A673 (cell line): ENCODE measurements at places on chromosomes 16 and 17.

DNA sequence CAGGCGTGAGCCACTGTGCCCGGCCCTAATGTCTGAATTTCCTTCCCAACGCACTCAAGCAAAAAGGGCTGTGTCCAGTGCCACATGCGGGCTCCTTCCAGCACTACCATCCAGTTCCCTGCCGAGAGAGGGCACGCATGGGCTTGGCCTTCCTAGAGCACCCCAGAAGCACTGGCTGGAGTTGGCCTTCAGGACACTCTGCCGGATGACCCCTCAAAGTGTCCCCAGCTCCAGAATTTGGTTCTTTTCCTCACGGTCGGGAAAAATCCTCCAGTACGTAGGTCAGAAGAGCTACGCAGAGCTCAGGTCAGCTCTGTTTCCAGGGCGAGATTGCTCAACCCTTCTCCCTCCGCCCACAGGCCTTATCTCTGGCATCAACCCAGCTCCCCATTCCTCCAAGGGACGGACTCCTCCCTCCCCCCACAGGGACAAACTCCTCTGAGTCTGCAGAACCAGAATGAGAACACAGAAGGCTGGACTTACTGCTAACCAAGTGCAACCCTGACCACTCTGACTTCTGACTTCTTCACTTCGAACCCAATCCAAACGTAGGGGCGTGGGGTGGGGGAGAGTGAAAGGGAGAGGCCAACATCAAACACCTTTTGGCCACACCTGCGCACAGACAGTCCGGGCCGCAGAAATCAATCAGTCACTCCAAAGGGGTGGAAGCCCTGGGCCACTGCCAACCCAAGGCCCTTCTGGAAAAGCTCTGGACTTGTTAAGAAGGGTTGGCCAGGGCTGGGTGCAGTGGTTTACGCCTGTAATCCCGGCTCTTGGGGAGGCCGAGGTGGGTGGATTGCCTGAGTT, 3.6 kb downstream of the CDC42EP4 start:
- DNase-seq: peak; percentile 56

DNA sequence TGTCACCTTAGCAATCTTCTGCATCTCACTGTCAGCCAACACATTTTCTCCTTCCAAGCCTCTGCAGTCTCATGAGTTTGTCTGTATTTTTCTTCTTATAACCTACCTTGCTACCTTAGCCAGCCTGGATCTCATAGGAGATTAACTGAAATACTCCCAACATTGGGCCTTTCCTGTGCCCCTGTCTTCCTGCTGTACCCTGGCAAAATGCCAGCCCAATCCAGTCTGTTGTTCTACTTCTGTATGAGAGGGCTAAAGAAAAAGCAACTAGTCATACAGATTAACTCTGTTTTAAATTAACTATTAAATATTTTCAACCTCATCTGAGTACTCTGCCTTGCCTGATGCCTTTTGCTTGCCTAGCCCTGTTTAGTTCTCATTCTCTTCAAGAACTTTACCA, 18.4 kb downstream of the GOSR1 start:
- peak; percentile 14 for DNase-seq

- DNase-seq: peak; percentile 83
Measured at GRCh38 chr17:21551081-21551881, 141.0 kb upstream of the KCNJ18 start.

DNA sequence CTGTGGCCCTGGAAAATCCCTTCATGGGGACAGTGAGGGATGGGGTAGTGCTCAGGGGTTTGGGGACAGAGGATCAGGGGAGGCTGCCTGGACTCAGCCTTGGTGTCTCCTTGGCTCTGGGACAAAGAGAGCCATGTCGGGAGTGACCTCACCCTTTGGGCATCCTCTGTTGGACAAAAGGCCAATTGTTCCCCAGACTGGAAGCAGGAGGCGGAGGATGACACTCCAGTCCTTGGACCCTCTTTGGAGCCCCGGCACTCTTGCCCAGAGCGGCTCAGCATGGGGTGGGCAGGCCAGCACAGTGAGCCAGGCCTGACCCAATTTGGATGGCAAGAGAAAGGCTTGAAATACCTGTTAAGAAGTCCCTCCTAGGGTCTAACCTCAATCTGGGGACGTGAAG, 39.4 kb upstream of the PHB1 start:
- no peak for DNase-seq

DNA sequence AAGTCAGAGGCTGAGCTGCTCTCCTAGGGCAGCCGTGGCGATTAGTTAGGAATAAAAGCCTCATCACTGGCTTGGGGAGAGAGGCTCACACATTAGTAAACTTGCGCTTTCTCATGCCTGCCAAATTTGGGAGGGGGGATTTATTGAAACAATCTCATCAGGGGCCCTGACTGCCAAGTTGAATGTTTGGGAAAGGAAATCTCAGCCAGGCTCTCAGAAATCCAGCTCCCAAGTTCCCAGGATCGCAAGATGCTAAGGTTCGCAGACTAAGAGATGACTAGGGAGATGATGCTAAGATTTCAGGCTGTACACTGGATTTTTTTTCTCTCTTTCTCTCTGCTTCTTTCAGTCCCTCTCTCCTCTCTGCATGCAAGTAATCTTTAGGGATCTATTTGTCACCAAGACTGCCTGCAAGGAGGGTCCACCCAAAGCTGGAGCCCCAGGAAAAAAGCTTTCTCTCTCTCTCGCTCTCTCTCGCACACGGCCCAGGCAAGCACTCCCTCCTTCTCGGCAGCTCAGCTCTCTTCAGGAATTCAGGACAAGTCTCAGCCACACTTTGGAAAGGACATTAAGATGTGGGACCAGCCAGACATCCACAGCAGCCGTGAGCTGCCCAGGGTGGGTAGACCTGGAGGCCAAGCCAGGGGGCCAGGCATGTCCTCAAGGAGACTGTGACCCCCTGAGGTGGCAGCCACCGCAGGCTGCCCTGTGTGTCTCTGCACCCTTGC, 1.4 kb downstream of the GPR139 start:
- no peak for DNase-seq

GRCh38 chr17:44086364-44087311, 16.1 kb downstream of the G6PC3 start:
- DNase-seq: peak; percentile 82

DNA sequence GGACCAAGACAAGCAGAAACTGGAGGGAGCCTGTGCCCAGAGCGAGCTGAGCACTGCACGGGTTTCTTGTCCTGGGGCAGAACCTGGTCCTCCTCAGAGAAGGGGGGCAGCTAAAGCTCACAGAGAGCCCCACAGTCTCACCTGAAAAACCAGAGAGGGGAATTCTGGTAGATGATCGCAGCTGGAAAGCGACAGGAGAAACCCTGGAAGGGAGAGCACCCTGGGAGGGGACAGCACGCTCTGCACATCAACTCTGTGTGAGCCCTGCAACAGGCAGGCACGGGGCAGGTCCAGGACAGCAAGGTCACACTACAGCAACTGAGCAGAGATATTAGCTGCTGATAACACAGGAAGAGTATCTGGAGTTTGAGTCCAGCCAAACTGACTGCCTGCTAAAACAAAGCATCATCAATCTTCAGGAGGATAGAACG, 18.2 kb downstream of the ZCCHC14 start:
- DNase-seq: no peak

DNA sequence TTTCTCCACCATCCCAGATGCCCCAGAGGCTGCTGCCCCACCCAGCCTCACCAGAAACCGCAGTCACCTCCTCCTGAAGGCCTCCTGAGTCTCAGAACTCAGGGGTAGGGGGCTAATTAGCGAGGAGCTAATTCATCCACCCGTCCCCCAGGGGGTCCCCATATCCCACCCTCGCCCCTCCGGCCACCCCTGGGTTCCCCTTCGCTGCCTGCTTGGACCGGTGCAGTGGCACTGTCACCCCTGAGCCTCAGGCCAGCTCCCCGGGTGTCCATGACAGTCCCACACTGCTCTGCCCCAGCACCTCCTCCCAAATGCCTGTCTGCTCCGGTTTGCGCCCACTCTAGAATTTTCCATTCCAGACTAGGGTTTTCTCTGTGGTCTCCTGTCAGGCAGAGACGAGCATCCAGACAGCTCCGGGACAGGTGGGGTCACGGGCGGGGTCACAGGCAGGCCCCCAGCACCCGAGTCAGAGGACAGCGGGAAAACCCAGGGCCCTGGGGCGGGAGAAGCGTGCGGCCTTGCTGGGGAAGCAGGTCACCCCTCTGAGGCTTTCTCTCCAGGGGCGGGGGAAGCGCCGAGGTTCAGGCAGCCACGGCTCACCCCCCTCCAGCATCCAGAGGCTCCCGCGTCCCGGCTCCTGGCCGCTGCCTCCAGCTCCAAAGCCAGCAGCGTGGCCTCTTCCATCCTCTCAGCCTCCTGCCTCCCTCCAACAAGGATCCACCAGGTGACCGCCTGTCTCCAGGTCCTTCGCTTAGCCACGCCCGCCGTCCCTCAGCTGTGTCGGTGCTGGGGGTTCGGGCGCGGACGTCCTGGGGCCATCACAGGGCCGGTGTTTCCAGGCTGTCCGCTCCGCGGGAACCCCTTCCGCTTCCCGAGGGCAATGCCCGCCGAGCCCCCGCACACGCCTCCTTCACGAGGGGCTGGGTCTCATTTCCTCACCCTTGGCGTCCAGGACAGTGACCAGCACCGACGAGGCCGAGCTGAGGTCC, 3.1 kb upstream of the PERCC1 start:
- DNase-seq: no peak

GRCh38 chr16:75575958-75576357, 9.8 kb downstream of the GABARAPL2 start:
- DNase-seq: no peak

- no peak for DNase-seq
Measured at GRCh38 chr17:17018612-17019429, 23.4 kb upstream of the MPRIP start.

DNA sequence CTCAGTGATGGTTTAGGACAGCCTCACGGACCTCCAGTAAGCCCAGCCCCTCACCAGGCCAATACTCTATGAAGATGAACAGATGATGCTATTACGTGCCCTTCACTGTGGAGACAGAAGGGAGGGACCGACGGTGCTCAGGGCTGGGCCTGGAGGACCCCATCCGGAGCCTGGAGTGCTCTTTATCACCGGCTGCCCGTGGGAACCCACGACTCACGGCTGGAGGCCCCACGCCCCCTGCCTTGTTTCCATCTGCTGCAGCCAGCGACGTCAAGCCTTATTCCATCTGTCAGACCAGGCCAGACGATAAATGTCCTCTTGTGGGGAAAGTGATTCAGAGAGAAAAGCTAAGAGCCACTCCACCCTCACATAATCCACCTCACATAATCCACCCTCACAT, 4.0 kb upstream of the TIMM22 start:
- no peak for DNase-seq

DNA sequence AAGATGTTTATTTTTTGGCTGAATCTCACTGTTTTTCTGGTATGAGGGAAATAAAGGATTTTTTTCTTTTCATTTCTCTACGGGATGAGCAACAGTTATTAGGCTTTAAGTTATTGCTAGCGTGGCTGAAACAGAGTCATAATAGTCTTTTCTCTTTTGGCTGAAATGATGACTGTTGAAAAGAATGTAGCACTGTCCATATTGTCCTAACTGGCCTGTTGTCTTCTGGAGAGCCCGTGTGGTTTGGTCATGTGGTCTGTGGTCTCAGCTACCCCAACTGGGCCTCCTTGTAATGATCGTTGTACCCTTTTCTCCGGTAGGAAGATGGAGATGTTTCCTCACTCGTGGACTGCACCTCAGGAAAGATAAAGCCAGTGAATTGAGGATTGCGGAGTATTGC, 36.6 kb downstream of the EPN2 start:
- DNase-seq: no peak

DNA sequence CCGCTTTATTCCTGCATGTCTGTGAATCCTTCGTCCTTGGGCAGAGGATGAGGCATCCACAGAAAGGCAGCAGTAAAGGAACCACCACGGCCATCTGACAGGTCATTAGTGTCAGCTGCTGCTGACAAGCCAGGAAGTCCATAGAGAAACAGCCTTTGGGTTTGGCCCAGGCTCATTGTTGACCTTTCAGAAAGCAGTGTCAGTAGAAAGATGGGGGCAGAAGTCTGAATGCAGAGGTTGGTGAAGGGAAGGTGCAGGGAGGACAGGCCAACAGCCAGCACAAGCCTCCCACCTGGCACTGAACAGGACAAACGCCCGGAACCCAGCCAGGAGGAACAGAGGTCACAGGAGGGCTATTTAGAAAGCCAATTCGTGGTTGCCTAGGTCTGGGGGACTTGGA, 105.8 kb downstream of the VAT1L start:
- no peak for DNase-seq

DNA sequence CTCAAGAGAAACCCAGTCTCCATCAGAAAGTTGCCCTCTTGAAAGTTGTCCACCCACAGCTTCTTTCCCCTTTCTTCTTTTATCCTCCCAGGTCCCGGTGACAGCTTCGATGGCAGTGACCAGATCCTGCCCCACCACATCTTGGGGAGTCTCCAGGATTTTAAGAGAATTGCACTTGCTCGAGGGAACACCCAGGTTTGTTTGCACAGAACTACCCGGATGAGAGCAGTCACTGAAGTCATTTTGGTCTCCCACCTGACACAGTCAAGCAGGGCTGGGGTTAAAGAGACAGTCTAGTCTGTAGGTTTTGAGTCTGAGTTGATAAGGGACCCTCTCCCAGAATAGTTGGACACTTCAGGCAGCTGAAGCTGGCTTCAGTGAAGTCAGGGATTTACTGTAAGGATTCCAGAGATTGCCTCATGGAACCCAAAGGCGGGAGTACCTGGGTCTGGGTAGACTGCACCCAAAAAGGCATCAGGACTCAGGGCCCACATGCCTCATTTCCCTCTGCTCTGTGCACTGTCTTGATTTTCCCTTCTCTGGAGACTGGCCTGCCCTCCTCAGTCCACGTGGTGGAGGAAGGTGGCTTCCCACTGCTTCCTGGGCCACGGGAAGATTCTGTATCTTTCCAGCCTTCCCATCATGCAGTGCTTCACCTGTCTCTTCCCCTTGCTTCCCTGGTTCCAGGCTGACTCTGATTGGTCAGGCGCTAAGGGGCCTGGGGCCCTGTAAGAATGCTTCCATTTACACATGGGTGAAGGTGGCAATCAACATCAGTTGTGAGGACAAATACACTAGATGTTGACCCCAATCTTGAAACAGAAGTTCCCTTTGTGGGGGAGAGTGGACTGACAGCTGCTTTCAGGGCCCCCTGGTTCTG, 9.5 kb downstream of the MYCBPAP start:
- DNase-seq: no peak

GRCh38 chr17:2929881-2930533, 133.4 kb downstream of the OR1D5 start:
- peak; percentile 39 for DNase-seq

DNA sequence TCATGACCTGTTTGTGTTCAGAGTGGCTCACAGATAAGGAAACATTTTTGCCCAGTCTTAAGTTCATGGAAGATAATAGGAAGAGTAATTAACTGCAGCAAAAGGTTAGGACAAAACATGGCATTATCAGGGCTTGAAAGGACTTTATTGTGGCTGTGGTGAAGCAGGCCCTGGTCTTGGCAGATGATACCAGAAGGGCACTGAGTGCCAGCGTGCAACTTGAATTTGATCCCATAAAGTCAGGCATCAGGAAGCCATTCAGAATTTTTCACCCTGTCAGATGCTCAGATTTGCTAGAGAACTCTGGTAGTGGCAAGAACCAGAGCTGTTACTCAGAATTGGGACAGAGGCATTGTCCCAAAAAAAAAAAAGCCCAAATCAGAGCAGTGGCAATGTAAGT, 11.2 kb upstream of the COG7 start:
- DNase-seq: no peak

- no peak for DNase-seq
Measured at GRCh38 chr17:1021147-1021546, 24.2 kb downstream of the TIMM22 start.
